ENCODE measurements at places on chromosomes 11 and 22.

GRCh38 chr11:105024394-105024793 is 1.4 kb upstream of the CASP5 start:
- DNase-seq, result no peak
- H3K27me3 ChIP-seq, result no peaks in the 10 kb centered on the region
- no peaks in the 10 kb centered on the region for H3K4me1 ChIP-seq
- no peak overlapping the region for H3K27ac ChIP-seq

DNA sequence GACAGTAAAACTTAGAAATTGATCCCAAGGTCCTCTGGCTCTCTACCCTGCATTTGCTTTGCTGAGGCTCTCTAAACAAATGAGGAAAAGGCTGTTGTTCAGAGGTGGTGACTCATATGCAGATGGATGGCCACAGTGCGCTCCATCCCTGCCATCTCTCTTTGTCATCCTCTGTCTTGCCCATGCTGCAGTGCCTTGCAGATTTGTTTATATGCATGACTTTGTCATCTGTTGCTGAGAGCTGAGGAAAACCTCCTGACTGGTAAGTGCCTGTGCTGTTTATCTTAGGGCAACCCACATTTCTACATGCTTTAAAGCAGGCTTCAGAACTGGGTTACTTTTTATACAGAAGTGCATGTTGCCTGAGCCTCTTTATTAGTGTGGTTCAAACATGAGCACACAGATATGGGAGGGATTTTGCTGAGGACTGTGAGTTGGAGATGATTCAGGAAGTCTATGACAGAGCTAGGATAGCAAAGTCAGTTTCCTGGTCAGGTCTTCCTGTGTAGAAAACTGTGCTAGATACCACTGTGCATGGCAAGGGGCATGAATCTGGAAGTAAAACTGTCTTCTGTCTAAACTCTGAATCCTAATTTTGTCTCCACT is 57.4 kb downstream of the JAM3 start:
- peak; percentile 28 for DNase-seq
- H3K27ac ChIP-seq, result no peak overlapping the region
- H3K27me3 ChIP-seq, result peaks cover 15% of the 10 kb centered on the region
- H3K4me1 ChIP-seq, result peaks cover 29% of the 10 kb centered on the region
- H3K4me3 ChIP-seq, result no peak overlapping the region
- H3K36me3 ChIP-seq, result no peaks in the 10 kb centered on the region

GRCh38 chr11:74809801-74810200 is 61.2 kb downstream of the RNF169 start:
- no peaks in the 10 kb centered on the region for H3K27me3 ChIP-seq
- no peaks in the 10 kb centered on the region for H3K36me3 ChIP-seq
- H3K4me1 ChIP-seq, result no peaks in the 10 kb centered on the region
- DNase-seq, result no peak

DNA sequence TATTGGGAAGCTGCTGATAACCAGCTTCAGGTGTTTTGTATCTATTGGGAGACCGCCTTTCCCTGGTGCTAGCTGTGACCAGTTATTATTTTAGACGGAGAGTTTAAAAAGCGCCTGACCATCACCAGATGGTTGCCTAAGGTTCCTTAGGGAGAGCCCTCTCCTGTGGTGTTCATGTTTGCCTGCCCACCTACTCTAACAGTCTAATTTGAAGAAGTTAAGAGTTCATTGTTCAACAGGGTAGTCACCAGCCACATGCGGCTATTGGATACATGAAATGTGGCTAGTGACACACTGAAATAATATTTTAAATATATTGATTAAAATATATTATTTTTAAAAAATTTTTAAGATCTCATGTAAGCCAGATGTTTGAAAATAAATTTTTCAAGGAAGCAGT is 71.3 kb upstream of the SLN start:
- no peak for DNase-seq
- no peak overlapping the region for H3K27ac ChIP-seq
- H3K36me3 ChIP-seq, result no peaks in the 10 kb centered on the region
- no peak overlapping the region for H3K4me3 ChIP-seq

DNA sequence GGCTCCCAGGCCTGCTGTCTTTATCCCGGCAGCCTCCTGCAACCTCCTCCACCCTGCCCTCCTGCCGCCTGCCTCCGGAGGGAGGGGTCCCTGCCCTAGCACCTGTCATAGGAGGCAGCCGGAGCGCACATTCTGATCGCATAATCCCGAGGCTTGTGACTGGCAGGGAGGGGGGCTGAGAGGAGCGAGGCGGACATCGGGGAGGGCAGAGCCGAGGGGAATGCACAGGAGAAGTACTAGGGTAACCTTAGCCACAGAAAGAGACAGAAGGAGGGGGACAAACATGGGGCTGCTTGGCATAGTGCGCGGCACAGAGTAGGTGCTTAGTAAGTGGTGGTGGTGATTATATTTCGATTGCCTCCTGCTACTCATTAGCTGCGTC is 9.2 kb upstream of the ALX4 start:
- H3K4me1 ChIP-seq, result peaks cover 36% of the 10 kb centered on the region
- H3K27me3 ChIP-seq, result peaks cover 100% of the 10 kb centered on the region
- no peak overlapping the region for H3K27ac ChIP-seq

- no peak overlapping the region for H3K27ac ChIP-seq
- H3K36me3 ChIP-seq, result no peaks in the 10 kb centered on the region
- DNase-seq, result no peak
- H3K4me1 ChIP-seq, result peaks cover 37% of the 10 kb centered on the region
- H3K27me3 ChIP-seq, result no peaks in the 10 kb centered on the region
These were observed 69.4 kb downstream of the RBFOX2 start for GRCh38 chr22:35959121-35959800.

DNA sequence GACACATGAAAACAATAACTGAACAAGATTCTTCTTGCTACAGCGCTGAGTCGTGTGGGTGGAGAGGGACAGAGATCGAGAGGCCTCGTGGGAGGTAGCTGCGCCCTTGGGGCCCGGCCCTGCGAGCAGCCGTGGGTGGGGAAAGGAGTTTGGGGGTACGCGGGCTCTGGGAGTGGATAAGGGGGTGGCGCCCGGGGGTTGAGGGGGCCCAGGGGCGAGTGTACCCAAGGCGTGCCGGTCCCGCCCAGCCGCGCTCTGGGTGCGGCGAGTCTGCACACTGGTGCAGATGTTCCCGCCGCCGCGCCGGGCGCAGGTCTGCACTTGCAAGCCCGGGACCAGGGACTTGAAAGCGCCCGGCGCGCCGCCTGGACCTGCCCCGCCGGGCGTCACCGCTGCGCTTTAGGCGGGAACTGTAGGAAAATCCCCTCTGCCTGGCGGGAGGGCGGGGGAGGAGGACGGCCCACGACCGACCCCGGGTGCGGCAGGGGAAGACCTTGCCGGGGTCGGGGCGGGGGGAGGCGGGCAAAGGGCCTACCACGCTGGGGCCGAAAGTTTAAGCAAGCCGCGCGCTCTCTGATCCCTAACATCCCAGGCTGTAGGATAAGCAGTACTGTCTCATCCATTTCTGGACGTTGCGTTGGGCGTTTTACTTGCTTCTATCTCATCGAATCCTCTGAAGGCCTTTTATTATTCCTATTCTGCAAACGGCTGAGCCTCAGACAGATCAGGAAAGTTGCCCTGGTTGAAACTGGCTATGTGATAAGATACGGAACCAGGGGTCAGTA is 1.4 kb upstream of the KREMEN1 start:
- H3K4me3 ChIP-seq, result peak overlapping the region; percentile 67
- H3K4me1 ChIP-seq, result peaks cover 18% of the 10 kb centered on the region
- H3K36me3 ChIP-seq, result no peaks in the 10 kb centered on the region
- peak; percentile 91 for DNase-seq

DNA sequence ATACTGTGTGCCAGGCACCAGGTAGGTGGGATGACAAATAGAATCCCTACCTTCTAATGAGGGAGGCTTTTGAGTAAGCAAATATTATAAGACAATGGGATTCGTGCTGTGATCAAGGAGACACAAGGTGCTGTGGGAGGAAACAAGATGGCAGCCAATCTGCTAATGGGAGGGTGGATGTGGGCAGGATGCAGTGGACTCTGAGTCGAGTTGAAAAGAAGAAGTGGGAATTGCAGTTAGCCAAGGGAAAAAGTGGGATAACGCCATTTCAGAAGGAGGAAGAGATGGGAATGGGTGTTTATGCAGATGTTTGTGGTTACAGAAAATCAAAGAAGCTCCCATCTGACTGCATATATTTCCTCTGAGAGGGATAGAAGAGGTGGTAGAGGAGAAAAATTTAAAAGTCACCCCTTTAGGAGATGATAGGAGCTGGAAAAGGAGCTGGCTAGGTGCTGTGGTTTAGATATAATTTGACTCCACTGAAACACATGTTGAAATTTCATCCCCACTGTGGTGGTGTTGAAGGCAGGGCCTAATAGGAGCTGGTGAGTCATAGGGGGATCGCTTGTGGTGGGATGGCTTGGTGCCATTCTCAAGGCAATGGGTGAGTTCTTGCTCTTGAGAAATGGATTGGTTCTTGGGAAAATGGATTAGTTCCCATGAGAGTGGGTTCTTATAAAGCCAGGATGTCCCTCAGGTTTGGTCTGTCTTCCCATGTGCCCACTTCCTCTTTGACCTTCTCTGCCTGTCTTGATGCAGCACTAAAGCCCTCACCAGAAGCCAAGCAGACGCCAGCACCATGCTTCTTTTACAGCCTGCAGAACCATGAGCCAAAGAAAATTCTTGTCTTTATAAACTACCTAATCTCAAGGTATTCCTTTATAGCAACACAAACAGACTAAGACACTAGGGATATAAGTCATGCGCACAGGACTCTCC is 30.0 kb upstream of the POU2AF1 start:
- no peak for DNase-seq
- no peaks in the 10 kb centered on the region for H3K4me1 ChIP-seq

DNA sequence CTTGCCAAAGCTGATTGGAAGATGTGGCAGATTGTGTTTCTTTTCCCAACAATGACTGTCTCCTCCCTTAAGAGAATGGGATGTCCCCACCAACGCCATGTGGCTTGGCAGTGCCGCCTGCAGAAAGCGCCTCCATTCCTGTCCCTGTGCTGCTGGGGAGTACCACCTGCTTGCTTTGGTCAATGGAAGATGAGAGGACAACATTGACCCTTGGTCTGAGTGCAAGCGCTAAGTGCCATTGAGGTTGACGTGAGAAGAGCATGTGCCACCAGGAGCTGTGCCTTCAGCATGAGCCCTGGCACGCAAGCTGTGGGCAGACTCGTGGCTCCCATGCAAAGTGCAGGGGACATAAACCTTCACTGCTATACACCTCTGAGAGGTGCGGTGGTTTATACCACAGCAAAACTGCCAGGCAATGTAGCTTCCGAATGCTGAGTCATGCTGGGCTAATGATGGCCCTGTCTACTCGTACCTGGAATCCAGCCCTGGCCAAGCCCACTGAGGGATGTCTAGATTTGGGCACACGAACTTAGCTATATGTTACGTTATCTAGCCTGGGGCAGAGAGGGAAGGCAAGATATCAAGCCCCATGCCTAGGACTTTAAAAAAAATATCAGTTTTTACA is 41.9 kb downstream of the MYEOV start:
- H3K27me3 ChIP-seq, result no peaks in the 10 kb centered on the region
- no peak overlapping the region for H3K4me3 ChIP-seq
- no peak for DNase-seq
- no peaks in the 10 kb centered on the region for H3K4me1 ChIP-seq

GRCh38 chr22:49726022-49726681 is 101.5 kb downstream of the BRD1 start:
- no peaks in the 10 kb centered on the region for H3K27me3 ChIP-seq
- no peaks in the 10 kb centered on the region for H3K36me3 ChIP-seq
- H3K4me1 ChIP-seq, result no peaks in the 10 kb centered on the region
- H3K4me3 ChIP-seq, result no peak overlapping the region
- H3K27ac ChIP-seq, result no peak overlapping the region

DNA sequence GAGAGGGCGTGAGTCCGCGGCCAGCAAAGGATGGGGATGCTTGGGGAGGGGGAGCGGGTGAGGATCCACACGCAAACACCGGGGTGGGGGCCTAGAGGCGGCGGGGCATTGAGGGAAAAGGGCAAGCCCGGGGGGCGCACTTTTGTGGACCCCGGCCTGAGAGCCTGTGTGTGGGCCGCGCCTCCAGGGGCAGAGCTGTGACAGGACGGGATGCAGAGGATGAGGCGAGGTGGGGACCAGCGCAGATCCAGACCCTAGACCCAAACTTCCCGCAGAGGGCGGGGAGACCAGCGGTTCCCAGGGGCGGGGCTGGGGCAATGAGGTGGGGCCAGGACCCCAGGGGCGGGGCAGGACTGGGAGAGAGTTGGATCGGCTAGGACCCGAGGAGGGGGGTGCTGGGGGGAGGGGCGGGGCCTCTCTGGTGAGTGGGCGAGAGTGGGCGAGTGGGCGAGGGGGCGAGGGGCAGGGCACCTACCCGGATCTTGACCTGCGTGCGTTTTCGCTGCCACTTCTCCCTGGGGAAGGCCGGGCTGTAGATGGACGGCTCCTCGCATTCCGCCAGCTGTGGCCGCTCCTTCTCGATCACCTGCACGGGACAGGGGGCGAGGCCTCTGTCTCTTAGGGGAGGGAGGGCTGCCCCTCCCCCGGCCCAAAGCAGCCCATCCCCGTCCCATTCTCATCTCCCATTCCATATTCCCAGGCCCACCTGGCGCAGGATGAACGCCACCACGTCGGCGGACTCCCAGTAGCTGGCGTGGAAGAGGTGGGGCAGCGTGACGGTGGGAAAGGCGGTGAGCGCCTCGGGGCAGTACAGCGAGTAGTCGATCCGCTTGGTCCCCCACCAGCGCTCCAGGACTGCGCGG is 10.6 kb downstream of the PITPNM1 start:
- H3K36me3 ChIP-seq, result no peaks in the 10 kb centered on the region
- H3K4me1 ChIP-seq, result no peaks in the 10 kb centered on the region
- no peak overlapping the region for H3K4me3 ChIP-seq
- H3K27ac ChIP-seq, result no peak overlapping the region

DNA sequence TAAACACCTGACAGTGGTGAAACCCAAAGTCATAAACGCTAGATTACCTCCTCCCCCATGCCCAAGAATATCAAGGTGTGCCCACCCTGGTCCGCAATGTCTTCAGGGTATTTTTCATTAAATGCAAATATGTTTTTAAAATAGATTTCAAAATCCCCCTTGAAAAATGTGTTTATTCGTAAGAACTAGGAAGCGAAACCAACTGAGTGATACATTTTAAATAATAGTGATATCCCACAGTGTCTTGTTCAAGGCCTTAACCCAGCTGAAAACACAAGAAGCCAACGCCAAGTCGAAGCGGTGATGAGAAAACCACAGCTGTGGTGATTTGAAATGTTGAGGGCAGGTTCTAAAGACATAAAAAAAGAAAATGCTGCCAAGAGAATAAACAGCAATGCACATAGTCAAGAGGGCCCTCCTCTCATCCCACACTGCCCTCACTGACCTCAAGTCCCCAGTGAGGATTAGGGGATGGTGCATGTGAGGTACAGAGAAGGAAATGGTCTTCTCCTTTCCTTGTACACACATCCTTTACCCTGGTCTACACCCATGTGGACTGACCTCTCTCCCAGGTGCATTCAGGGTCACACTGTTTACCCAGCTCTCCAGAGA is 25.5 kb downstream of the KCNJ1 start:
- no peaks in the 10 kb centered on the region for H3K27me3 ChIP-seq
- no peak overlapping the region for H3K4me3 ChIP-seq
- no peak overlapping the region for H3K27ac ChIP-seq
